ENCODE measurements at places on chromosomes 12 and 14. TPM values are rescaled to one million over a fixed set of nuclear protein-coding genes. Genes with fewer than 3 reads are reported as not detected.

- DNase-seq, result no peak
Measured at GRCh38 chr14:105193916-105194782, 13.0 kb upstream of the NUDT14 start.

DNA sequence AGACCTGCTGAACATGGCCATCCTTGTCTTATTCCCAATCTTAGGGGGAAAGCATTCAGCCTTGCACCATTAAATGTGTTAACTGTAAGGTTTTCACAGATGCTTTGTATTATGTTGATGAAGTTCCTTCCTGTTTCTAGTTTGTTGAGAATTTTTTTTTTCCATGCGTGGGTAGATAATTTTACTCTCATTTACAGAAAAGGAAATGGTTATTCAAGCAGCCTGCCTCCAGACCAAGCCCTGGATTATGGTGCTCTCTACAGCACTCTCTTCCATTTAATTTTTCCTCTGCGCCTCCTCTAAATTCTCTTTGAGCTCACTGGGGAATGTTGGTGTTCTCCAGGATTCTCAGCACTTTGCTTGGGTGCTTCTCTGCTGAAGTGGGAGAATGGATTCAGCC, 179.3 kb upstream of the PZP start:
- no peak for DNase-seq

GRCh38 chr14:25516838-25517237, 466.9 kb upstream of the STXBP6 start:
- DNase-seq, result no peak

- no peak for DNase-seq
Measured at GRCh38 chr12:44509471-44509870, 366.6 kb downstream of the NELL2 start.

DNA sequence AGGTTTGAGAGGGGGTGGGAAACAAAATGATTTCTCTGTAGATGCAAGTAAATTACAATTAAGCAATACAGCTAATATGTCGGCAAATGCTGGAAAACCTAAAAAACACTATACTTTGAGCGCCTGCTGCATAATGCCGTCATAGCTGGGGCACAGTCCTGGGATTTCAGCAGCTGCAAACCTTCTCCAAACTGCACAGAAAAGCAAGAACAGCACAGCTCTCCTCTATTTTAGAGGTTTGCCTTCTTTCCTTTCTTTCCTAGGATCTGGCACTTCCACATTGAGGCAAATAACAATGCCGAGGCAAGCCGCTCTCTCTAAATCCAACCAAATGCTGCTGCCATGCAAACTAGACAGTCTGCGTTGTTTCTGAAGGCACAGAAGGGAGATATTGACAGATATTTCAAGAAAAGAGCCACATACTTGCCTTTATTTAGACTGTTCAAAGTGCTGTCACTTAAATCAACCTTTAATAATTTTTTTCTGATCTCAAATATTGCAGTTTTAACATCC, 287.1 kb upstream of the G2E3 start:
- no peak for DNase-seq

- no peak for DNase-seq
Measured at GRCh38 chr12:11870041-11870451, 200.7 kb upstream of the BCL2L14 start.

The WDHD1 gene
- 30.0 TPM for total RNA-seq

The PRH1 gene
- total RNA-seq, result 7.4 TPM

DNA sequence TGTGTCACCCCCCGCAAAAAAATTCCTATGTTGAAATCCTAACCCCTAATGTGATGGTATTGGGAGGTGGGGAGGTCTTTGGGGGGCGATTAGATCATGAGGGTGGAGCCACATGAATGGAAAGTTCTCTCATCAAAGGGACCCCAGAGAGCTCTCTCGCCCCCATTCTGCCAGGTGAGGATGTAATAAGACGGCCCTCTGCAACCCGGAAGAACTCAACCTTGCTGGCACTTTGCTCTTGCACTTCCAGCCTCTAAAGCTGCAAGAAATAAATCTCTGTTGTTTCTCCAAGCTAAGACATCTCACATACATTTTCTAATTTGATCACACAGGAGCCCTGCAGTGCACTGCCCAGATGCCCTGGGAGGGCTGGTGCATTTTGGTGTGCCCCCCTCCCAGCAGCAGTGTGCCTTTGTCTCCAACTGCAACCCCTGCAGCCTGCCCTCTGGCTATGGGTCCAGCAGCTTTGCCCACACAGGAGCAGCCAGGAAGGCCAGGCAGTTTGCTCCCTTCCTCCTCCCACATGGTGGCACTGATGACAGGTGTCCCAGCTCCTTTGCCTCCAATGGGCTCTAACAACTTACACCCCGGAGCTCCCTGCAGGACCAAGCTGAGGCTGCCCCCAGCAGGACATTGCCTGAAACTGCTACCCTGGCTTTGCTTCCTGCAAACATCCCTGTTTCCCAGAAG, 59.3 kb downstream of the C14orf132 start:
- no peak for DNase-seq

DNA sequence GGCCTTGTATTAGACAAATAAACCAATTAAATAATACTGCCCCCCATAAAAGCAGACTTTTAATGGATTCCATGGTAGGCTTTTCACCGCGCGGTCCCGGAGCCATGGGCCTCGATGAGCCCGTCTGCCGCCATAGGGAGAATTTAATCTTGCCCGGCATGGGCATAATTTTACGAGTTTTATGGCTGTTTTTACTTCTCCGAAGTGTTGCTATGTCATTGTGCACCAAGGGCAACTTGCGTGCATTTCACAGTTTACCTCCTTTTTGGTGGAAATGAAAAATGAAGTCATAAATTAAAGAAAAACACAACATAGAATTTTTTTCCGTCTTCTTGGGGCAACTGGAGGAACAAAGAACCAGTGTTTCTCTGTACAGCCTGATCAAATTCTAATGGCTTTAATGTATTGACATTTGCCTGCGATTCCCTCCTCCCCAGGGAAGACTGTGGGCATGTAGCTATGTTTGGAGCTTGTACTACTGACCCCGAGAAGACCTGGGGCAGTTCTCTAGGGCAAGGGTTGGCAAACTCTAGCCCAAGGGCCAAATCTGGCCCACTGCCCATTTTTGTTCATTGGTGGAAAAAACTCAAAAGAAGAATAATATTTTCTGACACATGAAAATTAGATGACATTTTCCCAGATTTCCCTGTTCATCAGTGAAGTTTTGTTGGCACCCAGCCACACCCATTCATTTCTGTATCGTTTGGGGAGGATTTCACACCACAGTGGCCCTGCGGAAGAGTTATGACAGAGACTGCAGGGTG, 142.7 kb downstream of the CHST11 start:
- DNase-seq, result no peak

DNA sequence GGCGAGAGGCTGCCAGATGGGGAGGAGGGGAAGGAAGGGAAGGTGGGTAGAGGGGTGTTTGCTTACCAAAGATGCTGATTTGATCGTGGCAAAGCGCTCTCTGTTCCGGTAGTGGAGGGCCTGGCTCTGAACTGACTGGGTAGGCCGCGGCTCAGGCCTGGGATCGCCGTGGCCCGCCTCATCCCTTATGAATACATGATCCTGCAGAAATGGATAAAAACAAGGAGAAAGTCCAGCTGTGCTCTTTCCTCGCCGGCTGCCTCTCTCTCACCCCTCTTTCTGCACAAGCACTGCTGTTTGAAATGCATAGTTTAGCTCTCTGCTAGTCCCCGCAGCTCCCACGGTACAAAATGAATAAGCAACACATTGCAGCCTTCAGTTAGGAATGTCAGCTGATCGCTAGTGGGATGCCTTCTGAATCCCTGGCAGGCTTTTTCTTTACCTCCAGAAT, 53.8 kb downstream of the PEBP1 start:
- peak; percentile 33 for DNase-seq

- DNase-seq, result no peak
Measured at GRCh38 chr14:50364792-50365191, 31.9 kb downstream of the CDKL1 start.

- DNase-seq, result no peak
Measured at GRCh38 chr14:67650151-67650550, 24.3 kb downstream of the VTI1B start.

- DNase-seq, result no peak
Measured at GRCh38 chr14:31945074-31945613, 132.0 kb upstream of the ARHGAP5 start.

DNA sequence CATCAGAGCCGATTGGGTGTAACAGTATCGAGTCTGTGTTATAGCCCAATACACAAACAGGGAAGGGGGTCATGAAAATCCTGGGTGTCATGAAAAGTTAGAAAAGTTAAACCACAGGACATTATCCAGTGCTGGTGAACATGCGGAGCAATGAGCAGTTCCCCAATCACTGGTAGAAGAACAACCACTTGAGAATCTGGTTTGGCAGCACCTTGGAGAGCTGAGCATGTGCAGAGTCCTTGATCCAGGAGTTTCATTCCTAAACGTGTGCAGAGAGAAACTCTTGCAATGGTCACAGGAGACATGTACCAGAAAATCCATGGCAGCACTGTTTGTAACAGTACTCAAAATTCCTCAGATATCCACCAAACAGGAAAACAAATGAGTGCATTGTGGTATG, 23.0 kb upstream of the JDP2 start:
- DNase-seq, result no peak

GRCh38 chr12:21502164-21502496, 541 bp downstream of the GOLT1B start:
- no peak for DNase-seq

The C1RL gene
- total RNA-seq, result 11.3 TPM

DNA sequence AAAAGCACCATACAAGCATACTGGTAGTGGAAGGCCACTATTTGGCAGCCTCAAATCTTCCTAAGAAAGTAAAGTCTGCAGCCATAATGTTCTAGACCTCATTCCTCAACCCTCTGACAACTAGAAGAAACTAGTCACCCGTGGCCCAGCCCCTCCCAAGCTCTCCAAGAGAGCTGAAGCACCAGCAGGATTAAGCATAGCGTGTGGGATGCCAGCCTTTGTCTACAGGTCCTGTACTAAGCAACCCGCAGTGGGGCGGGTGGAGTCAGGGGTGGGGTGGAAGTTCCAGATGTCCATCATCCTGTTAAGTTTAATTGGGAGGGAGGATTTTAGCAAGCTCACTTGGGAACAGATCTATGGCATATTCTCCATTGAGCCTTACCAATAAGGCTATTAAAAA, 14.2 kb downstream of the SLC11A2 start:
- DNase-seq, result no peak

DNA sequence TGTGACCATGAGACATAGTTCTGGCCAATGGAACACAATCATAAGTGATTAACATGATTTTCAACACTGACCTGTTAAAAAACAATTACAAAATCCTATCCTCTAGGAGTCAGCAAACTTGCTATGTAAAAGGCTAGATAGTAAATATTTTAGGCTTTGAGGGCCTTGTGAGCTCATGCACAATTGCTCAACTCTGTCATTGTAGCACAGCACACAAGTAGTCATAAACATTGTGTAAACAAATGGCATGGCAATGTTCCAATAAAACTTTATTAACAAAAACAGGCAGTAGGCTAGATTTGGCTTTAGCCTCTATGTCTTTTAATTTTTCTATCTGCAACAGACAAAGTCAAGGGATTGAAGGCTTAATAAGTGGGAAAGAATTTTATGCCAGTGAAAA, 350.7 kb downstream of the C12orf50 start:
- peak; percentile 43 for DNase-seq
